ENCODE measurements at places on chromosomes 2 and 18. TPM values are rescaled to one million over a fixed set of nuclear protein-coding genes. Genes with fewer than 3 reads are reported as not detected.

NABP1 gene
- 37.5 TPM for total RNA-seq

POMC gene
- not detected for total RNA-seq

ALPG gene
- not detected for total RNA-seq

CHST9 gene
- not detected for total RNA-seq

BUB1 gene
- 82.4 TPM for total RNA-seq

KIAA2012 gene
- total RNA-seq: not detected

CXCR1 gene
- not detected for total RNA-seq

CCDC68 gene
- total RNA-seq: 0.30 TPM

C2orf66 gene
- not detected for total RNA-seq

TMSB10 gene
- 9,457 TPM for total RNA-seq

HES6 gene
- total RNA-seq: 1.5 TPM

- DNase-seq: peak; percentile 89
Observed at GRCh38 chr18:59783138-59783537, 85.9 kb upstream of the CCBE1 start.

GRCh38 chr2:118747066-118747465 is 100.4 kb downstream of the EN1 start:
- no peak for DNase-seq

DNA sequence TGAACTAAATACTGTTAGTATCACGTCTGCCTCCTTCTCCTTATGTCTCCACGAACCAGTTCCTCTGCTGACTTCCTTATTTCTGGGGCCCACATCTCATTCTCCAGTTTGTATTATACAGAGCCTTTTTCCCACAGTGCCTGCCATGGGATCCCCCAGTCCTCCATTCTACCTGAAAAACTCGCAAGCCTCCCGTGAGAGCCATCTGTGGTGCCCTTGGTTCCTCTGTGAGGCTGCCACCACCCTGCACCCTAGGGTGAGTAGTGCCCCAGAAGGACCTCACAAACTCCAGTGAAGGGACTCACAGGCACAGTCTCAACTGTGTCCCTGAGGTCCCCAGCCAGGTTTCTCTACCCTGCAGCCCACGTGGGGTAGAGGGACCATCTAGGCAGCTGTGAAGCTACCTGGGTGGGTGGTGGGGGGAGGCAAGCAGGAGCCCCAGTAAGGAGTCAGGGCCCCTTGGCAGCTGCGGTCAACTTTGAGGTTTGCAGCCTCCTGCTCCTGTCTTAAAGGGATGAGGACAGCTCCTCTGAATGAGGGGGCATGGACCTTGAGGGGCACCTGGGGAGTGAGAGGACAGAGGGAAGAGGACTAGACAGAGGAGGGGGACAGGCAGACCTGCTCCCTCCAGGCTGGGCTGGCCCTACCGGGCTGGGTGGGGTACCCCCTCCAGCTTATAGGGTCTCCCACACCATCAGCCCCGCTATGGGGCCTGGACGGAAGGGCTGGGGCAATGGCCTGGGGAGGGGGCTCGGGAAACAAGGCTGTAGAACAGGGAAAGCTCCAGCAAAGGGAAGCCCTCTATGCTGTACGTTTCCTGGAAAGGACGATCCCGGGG is 1.0 kb downstream of the PSTPIP2 start:
- DNase-seq: no peak

DNA sequence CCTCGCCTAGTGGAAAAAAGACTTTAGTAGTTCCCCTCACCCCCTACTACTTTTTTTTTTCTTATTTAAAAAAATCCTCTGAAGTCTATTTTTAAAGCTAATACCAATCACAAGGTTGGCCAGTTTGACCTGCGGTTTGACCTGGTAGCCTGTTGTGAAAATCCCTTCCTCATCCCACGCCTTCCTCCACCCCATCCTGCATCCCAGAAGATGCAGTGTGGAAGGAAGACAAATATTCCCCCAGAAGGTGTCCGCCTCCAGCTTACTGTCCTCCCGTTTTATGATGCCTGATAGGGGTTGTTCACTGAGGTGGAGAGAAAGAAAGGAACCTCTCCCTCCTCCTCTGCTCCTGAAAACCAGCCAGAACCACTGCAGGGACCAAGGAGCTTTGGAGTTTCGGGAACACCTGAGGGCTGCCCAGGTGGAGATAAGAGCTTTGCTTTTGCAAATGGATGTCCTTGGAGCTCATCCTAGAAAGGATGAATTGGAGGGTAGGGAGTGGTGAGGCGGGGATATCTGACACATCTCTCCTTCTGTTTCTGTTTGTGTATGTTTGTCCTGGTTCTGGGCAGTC is 909 bp downstream of the ATP6V1C2 start:
- DNase-seq: no peak

- DNase-seq: peak; percentile 54
Observed at GRCh38 chr2:124755386-124755785, 730.3 kb downstream of the CNTNAP5 start.

- no peak for DNase-seq
Observed at GRCh38 chr2:232667989-232668583, 29.0 kb upstream of the GIGYF2 start.

GRCh38 chr18:25662272-25662671 is 310.3 kb upstream of the ZNF521 start:
- no peak for DNase-seq

GRCh38 chr2:228876276-228876675 is 394.8 kb downstream of the PID1 start:
- no peak for DNase-seq

GRCh38 chr2:23649303-23649702 is 264.3 kb downstream of the KLHL29 start:
- no peak for DNase-seq

- DNase-seq: no peak
Observed at GRCh38 chr2:231244382-231245248, 46.2 kb downstream of the ARMC9 start.

- no peak for DNase-seq
Observed at GRCh38 chr2:190090148-190090547, 27.6 kb upstream of the MSTN start.

DNA sequence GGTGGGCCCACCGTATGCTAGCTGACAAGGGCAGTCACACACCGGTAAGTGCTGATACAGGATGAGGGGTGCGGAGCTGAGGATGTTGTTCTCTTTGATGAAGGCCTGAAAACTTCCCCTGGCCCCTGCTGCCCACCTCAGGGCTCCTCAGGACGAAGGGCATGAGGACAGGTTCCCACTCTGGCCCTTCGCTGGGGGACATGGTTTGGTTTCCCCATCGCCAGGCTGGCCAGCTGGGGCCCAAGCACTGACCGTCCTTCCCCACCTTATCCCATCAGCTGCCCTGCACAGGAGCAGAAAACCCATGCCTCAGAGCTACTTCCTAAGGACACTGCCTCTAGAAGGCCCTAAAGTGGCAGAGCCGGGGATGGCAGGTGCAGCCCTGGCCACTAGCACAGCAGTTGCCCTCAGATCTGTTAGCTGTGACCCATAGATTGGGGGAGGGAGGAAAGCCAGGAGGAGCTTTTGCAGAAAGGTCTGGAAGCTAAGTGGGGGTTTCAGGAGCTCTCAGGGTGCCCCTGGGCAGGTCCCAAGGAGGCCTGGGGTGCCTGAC is 66.5 kb downstream of the TFCP2L1 start:
- DNase-seq: no peak

GRCh38 chr18:41396211-41396610 is 558.8 kb upstream of the PIK3C3 start:
- no peak for DNase-seq

GRCh38 chr2:11644293-11644692 is 25.7 kb downstream of the NTSR2 start:
- DNase-seq: no peak

DNA sequence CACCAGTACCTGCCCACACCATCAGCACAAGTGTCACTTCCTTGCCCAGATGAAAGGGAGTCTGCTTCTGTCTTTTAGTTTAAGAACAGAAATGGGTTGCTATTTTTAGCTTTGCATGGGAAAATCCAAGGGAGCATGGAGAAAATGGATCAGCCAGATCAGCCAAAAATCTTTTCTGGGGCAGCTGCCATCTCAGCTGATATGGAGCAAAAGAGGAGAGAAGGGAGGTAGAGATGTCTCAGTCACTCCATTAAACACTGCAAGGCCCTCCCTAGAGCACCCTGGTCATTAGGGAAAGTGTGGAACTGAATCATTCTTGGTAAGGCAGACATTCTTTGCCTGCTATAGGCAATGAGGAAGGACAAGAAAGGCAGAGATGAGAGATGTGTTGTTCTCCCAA is 79.9 kb downstream of the CTAGE1 start:
- peak; percentile 13 for DNase-seq

- DNase-seq: no peak
Observed at GRCh38 chr18:76903386-76903785, 81.0 kb downstream of the ZNF236 start.

GRCh38 chr2:11987151-11987550 is 240.7 kb downstream of the LPIN1 start:
- DNase-seq: no peak

DNA sequence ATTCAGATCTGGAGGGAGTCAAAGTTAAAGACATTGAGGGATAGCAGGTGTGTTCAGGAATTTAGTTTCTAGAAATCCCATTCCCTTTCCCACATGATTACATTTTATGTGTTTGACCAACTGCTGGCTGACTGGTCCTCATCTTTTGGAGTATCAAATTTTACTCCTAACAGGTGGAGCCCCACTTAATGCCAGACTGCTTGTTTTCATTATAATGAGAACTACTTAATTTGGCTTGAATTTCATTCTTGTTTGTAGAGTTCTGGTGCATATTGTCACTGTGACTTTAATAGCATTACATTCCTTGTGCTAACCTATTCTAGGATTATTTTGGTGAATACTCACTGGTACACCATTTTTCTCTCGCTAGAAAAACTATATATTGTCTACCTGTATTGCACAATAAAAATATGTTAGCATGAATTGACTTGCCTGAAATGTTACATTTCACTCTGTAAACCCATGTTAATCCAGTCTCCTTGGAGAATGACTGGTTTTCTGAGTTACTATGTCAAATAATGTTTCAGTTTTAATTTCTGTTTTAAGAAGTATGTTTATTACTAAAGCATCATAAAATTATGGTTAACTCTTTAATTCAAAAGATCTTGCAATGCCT is 98.2 kb downstream of the TANC1 start:
- DNase-seq: no peak

DNA sequence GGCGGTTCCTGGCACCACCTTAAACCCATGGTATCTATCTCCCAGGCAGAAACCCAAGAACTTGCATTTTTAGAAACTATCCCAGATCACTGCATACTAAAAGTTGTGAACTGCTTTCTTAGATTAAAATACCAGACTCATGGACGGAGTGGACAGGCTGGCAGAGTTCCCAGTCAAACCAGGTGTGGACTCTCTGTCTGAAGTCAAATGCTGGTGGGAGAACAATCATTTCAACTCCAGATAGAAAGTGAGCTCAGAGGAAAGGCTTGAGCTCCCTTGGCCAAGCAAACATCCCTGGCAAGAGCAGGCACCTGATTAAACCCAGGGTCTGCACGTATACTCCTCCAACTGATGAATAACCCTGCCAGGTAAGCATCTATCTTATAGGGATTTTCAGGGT is 19.5 kb downstream of the NXPH2 start:
- DNase-seq: no peak

DNA sequence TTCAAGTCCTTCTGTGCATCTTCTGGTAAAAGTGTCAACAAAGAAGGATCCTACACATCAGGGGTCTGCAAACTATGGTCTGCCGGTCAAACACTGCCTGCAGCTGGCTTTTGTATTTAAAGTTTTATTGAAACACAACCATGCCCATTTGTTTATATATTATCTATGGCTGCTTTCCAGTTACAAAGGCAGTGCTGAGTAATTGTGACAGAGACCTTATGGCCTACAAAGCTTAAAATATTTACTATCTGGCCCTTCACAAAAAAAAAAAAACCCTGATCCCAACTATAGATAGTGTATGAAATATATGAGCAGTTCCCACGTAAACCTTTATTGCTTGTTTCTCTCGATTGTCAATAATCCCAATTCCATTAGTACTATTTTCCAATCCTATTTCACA is 101.4 kb downstream of the RBMS1 start:
- DNase-seq: peak; percentile 47

DNA sequence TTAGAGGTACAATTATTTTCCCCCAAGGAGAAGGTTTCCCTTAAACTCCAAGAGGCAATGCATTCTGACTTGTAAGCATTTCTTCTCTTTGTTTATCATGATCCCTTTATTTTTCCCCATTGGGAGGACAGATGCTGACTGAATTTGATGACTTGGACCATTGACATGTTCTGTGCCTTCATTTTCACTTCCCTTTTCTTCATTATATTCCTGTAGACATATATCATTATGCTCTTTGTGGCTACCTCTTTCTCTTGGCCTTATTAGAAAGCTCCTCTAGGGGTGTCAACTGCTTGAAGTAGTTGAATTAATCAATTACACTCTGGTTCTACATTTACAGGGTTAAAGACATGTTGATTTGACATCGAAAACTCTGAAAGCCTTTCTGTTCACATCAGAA is 330.0 kb upstream of the DCC start:
- no peak for DNase-seq

DNA sequence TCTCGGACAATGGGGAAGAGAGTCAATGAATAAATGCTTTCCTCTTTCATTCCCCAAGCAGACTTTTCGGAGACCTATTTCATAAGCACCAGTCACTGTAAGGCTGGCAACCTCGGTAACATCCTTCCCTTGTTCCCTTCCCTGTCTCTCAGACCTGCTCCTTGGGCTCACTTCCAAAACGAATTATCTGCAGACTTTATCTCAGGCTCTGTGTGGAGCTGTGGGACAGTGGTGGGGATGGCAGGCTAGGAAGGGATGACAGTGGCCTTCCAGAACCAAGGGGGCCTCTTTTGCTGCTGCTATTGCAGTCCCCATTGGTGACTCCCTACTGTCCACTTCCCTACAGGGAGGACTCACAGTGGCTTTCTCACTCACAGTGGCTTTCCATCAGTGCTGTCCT is 185.6 kb upstream of the MEX3C start:
- DNase-seq: no peak

DNA sequence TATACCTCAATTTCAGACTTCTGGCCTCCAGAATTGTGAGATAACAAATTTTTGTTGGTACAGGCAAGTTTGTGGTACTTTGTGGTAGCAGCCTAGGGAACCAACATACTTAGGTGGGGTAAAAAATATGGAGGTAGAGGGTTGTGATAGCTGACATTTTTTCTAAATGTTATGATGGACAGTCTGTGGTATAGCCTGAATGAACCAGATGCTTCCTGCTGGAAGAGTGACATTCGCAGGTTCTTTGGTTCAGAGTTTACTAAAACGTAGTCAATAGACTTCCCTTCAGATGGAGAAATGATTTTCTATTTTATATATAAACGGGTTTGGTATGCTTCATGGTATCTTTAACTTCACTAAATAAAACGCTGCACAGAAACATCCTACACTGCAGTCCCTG is 42.8 kb downstream of the PMAIP1 start:
- no peak for DNase-seq

- DNase-seq: peak; percentile 66
Observed at GRCh38 chr18:58674863-58675472, 3.7 kb downstream of the MALT1 start.

All from M059J (cell line).